ENCODE measurements at places on chromosomes 6 and 20.
A peak's percentile ranks its signal among the peaks of the same experiment; 100 is the strongest.

DNA sequence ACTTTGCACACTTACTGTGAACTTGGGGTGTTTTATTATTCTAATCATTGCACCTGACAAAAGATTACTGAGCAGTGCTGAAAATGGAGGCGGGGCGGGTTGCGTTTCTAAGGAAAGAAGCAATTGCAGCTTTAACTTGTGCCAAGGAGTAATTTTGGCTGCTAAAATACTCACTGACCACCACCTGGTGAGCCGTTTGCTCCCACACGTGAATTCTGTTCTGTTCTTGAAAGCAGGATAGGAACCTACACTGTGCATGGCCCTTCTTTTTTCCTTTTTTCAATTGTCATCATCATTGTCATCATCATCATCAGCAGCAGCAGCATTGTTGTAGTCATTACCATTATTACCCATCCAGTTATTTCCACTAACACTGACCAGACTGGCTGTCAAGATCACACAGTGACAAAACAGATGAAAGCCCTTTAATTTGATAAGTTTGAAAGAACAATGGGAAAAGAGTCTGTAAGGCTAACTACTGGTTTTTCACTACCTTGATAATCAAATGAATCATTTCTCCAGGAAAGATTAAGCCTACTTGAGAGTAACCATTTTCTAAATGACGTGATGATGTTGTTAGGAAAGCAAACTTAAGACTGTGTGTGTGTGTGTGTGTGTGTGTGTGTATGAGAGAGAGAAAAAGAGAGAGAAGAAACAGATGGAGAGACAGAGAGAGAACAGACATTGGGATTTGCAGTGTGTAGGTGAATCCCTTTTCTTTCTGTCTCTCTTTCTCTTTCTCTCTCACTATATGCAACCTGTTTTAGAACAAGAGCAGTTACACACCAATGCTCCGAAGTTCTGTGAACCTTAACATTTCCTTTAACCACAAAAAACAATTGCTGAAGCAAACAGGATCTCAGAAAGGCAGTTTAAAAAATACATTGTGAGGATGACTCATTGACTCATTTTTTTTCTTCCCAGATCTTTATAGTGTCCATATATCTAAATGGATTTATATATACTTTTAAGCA, 3.8 kb downstream of the RIPOR2 start:
- no peak for DNase-seq

GRCh38 chr20:57108218-57108617, 158.2 kb downstream of the BMP7 start:
- no peak for DNase-seq

- no peak for DNase-seq
These were observed 35.1 kb downstream of the MGME1 start for GRCh38 chr20:18003897-18004296.

DNA sequence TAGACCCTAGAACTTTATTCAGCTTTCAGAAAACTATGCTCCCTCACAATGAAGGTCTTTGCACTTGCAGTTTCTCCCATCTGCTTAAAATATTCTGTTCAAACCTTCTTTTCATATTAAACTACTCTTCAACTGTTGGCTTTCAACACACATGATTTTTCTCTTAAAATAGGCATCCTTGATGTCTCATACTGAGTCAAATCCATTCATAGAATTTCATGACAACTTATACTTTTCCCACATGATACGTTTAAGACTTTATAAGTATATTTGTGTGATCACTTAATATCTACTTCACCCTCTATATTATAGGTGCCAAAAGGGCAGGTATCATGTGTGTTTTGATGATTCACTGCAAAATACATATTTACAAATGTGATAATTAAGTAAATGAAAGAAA, 412.5 kb downstream of the MMUT start:
- no peak for DNase-seq

DNA sequence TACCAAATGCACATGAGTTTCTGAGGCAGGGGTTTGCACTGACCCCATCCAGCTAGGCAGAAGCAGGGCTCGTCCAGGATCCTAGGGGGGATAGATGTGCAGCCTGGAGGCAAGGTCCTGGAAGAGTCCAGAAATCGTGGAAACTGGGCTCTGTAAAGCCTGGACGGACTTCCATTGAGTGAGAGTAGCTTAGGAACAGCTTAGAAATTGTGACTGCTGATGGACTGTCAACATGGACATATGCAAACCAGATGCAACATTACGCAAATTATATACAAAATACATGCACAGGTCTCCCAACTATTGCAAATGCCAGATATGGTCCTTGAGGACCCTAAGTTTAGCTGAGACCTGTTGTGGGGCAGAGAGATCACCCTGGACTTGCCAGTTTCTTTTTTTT, 4.8 kb upstream of the EMILIN3 start:
- DNase-seq: no peak

DNA sequence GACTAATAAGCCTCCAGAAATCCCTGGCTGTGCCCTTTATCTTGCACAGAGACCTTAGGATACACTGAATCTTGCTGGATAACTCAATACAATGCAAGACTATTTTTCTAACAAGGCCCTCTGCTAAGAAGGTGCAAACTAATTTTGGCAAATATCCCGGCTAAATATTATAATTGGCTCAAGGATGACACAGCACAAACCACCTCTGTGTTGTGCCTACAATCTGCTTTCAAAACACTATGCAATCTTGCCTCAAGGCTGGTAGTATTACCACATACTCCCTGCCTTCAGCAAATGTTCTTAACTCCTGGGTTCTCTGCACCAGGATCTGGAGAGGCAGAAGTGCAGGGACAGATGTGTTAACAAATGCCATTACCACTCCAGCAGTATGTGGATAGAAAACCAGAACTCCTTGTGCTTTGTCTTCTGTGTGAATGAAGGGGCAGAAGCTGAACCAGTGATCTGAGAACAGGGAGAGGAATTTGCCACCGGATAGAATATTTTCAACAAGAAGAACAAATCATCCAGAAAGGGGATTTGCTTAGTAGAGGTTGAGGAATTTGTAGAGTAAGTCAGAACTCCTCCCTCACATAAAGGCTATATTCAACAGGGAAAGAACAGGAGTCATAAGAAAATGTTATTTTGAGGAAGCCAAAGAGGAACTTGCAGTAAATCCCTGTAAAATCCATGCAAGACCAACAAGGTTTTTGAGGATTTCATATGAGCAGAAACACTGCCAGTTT, 74.1 kb upstream of the SLC4A11 start:
- no peak for DNase-seq

- no peak for DNase-seq
These were observed 35.6 kb upstream of the FAM210B start for GRCh38 chr20:56323206-56323605.

DNA sequence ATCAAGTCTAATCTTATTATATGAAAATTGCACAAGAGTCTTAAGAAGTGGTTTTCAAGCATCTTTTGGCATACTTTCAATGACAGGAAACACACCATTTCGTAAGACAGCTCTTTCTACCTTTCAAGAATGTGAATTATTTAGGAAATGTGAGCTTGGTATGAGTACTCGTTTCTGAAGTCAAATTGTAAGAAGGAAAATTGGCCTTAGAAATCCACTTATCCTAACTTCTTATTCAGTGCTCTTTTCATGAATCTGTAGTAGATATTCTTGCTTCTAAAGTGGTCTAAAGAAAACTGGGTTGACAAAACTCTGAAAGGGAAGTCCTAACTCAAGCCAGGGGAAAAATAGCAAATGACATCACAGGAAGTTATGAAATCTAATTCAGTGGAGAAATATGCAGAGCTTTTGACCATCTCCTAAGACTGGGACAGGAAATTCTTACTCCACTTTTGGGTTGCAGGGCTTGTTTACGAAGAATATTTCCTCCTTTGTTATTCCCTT, 38.5 kb upstream of the OGFRL1 start:
- no peak for DNase-seq

- DNase-seq: no peak
These were observed 84.2 kb upstream of the CNKSR3 start for GRCh38 chr6:154594496-154595198.

- no peak for DNase-seq
These were observed 208.8 kb upstream of the PLCB4 start for GRCh38 chr20:8860011-8860495.

- no peak for DNase-seq
These were observed 96.6 kb upstream of the NXT1 start for GRCh38 chr20:23254034-23254433.

- no peak for DNase-seq
These were observed 359.6 kb upstream of the ID4 start for GRCh38 chr6:19477563-19477962.

- no peak for DNase-seq
These were observed 28.1 kb upstream of the RALGAPA2 start for GRCh38 chr20:20740541-20740940.

DNA sequence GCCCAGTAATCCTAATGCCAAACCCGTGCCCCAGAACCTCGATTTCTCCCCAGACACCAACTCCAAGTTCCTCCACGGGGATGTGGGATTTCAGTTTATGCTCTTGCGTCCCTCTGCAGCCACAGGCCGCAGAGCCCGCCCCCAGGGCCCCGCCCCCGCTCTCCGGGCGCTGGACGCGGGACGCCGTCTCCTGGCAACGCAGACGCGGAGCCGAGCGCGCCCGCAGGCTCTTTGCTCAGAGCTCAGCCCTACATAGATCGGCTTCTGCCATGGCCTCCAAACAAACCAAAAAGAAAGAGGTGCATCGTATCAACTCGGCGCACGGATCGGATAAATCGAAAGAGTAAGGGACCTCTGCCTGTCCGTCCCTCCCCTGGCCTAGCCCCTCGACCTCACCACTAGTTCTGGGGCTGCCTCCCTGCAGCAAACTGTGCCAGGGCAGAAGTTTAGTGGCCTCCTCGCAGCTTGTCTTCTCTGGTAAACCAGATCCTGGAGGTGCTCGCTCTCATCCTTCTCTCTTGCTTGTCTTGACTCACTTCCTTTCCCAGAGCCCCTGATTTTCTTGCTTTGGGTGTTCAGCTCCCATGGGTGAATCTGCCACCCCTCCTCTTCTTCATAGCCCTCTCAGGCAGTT, at the start of gene ADGB:
ADGB (plus strand) TSS at position 201 of the 634 bp plus-strand sequence; CDS start at position 270, 69 bp downstream.
- no peak for DNase-seq

DNA sequence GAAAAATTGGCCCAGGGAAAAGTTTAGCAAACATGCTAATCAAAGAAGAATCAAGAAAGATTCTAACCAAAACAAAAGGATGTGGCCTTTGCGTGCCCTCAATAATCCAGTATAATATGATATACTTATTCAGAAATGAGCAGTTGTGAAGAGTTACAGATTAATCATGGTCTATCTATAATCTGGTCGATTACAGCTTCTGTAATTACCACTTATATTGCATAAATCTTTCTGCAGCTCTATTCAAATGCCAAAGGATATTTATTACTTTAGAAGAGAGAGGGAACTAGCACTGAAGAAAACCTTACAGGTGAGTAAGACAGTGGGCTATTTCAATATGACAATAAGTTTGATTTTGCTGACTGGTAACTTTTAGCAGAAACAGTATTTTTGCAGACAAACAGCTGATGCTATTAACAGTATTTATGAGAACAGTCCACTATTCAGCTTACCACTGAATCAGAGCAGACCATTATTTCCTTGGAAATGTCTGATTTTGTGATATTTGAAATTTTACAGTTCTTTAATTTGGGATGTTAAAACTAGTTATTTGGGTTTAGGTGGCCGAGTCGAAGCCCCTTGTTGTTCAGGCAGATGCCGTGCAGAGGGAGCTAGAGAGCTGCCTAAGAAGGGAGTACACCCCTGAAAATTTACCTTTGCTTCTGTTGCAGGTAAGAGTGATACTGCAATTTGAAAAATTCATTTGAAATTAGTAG, 92.2 kb downstream of the CEP57L1 start:
- peak; percentile 24 for DNase-seq

DNA sequence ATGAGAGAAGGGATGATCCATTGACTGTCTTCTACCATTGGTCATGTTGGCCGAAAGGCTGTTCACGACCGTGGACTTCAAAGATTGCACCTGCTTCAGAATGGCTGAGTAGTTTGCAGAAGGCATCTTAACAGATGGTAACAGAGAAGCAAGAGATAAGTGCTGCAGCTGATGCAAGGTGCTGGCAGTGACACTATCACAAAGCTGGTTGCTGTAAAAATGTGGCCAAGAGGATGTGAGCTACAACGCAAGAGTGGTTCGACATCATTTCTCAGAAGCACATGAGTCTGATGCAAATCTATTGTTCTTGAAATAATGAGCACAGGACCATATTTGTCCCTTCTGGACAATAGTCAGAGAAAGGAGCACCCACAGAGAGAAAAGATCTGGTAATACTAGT, 27.0 kb upstream of the ANKEF1 start:
- DNase-seq: no peak

GRCh38 chr20:19022791-19023448, 189.5 kb upstream of the SLC24A3 start:
- DNase-seq: no peak
